Breast epithelium (tissue), 4 donors: ENCODE measurements at places on chromosomes 2 and 18. TPM values are rescaled to one million over a fixed set of nuclear protein-coding genes. Genes with fewer than 3 reads are reported as not detected.
A peak's percentile ranks its signal among the peaks of the same experiment; 100 is the strongest.

Gene LINC00305
- not detected for total RNA-seq

DNA sequence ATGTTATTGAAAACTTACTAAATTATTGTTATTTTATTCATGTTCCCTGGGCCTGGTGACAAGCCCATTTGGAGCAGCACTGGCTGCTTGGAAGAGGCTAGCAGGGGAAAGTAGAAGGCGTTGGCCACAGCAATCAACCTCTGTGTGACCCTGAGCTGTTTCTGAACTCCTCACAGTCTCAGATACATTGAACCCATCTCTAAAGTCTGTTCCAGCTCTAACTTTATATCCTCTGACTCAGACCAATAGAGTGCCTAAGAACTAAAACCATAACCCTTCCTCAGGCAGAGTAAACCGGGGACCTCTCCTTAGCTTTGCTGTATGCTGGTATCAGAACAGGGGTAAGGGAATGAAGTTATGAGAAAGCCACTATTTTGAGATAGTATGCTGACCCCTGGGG lies 96.4 kb upstream of the NOL4 start:
- no peak overlapping the region for H3K27ac ChIP-seq
- H3K4me3 ChIP-seq = no peak overlapping the region
- H3K27me3 ChIP-seq = no peaks in the 10 kb centered on the region

DNA sequence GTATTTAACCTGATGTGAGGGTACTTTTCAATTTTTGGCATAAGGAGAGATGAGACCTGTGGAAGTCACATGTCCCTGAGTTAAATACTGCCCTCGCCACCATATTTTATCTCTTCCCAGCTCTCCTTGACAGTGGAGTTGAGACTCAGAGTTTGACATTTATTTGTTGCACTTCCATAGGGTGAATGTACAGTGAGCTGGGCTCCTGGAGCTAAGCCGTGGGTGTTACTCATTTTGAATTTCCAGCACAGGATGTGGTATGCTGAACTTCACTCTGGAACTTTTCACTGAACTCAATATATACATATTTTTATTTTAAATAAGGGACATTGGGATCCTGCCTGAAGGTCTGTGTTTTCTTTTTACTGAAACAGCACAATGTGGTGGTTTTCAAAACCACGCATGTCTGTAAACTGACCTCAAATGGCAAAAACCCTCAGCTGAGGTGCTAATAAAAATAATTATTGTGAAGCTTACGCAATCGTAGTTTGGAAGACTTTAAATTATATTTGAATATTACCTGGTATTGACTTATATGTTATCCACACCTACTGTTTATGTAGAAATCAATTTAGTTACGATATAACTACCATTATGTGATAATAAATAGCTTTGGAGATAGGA lies 12.1 kb downstream of the RNF144A start:
- no peaks in the 10 kb centered on the region for H3K4me1 ChIP-seq
- no peaks in the 10 kb centered on the region for H3K36me3 ChIP-seq
- H3K4me3 ChIP-seq = no peak overlapping the region
- no peak for DNase-seq

Gene MARCO
- total RNA-seq = 6.9 TPM

- no peaks in the 10 kb centered on the region for H3K27me3 ChIP-seq
- DNase-seq = no peak
- no peaks in the 10 kb centered on the region for H3K36me3 ChIP-seq
- H3K4me3 ChIP-seq = no peak overlapping the region
Measured at GRCh38 chr2:1546901-1547300, 133.6 kb downstream of the TPO start.

DNA sequence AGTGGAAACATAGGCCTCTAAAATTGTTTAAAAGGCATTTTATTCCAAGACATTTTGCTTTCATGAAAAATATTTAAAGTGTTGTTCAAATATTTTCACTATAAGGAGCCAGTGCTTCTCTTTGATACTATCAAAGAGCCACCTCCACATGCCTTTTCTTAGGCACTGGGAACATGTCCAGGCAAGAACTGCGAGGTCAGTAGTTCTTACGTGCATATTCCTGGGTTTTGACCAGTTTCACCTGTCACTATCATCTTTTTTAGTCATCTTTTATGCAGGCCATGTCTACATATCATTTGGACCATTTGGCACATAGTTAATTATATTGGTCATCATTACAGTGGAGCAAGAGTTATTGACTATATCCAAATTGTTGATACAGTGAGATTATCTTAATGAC lies 195.3 kb downstream of the CCDC85A start:
- no peaks in the 10 kb centered on the region for H3K36me3 ChIP-seq
- H3K27me3 ChIP-seq = no peaks in the 10 kb centered on the region
- H3K4me3 ChIP-seq = no peak overlapping the region
- no peak overlapping the region for H3K27ac ChIP-seq
- DNase-seq = no peak
- no peaks in the 10 kb centered on the region for H3K4me1 ChIP-seq

Gene PREB
- 113 TPM for total RNA-seq

GRCh38 chr2:144162652-144163051 lies 357.3 kb downstream of the ZEB2 start:
- DNase-seq = no peak
- no peaks in the 10 kb centered on the region for H3K36me3 ChIP-seq
- H3K4me1 ChIP-seq = no peaks in the 10 kb centered on the region
- H3K27ac ChIP-seq = no peak overlapping the region
- H3K27me3 ChIP-seq = no peaks in the 10 kb centered on the region

DNA sequence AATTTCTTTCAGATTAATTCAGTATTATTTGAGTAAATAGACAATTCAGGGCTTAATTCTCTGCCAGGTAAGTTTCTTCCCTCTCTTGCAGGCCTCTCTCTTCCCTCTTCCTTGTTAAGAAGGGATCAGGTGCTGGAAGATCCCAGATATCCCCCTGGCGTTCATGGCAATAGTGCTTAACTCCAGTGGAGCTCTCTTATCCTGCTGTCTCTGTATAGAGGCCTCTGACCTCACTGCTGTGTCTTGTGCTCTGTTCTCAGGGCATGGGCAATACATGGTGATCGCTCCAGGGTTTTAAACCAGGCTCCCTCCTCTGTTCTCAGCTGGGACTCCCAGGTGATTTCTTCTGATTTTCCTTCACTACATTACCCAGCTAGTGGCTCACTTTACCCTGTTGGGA lies 226.8 kb downstream of the MC4R start:
- no peak overlapping the region for H3K4me3 ChIP-seq
- DNase-seq = no peak
- no peaks in the 10 kb centered on the region for H3K36me3 ChIP-seq

- H3K27ac ChIP-seq = no peak overlapping the region
- H3K4me1 ChIP-seq = no peaks in the 10 kb centered on the region
- no peak overlapping the region for H3K4me3 ChIP-seq
- H3K27me3 ChIP-seq = no peaks in the 10 kb centered on the region
- DNase-seq = no peak
- H3K36me3 ChIP-seq = no peaks in the 10 kb centered on the region
Measured at GRCh38 chr2:200345975-200346374, 39.5 kb downstream of the SPATS2L start.

Gene MAP3K19
- not detected for total RNA-seq

DNA sequence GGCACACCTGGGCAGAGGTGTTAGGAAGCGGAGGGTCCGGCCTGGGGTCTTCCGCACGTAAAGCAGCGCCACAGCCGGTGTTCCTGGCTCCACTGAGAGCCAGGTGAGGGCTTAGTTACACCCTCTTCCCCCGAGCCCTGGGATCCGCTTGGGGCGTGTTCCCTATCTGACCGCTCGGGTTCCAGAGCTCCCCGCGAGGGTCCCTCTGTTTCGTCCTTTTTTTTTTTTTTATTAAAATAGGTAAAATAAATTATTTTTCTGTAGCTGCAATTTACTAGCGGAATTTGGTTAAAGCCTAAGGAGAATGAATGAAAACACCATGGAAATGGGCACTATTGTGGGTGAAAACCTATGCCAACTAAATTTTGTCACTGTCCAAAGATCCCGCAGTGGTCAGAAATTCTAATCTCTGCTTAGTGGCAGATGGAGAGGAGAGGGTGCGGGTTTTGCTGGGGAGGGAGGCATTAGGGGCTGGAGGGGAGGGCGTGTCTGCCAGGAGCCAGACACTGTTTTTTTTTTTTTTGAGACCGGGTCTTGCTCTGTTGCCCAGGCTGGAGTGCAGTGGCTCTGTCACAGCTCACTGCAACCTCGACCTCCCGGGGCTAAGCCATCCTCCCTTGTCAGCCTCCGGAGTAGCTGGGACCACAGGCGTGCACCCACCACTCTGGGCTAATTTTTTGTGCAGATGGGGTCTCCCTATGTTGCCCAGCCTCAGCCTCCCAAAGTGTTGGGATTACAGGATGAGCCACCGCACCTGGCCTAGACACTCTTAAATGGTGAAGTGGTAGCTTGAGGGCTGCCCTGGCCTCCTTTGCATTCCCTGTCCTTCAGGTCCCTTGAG lies 834 bp downstream of the PDCL3 start:
- H3K36me3 ChIP-seq = no peaks in the 10 kb centered on the region
- H3K27me3 ChIP-seq = no peaks in the 10 kb centered on the region
- no peak for DNase-seq
- peak overlapping the region; percentile 85 for H3K4me3 ChIP-seq

DNA sequence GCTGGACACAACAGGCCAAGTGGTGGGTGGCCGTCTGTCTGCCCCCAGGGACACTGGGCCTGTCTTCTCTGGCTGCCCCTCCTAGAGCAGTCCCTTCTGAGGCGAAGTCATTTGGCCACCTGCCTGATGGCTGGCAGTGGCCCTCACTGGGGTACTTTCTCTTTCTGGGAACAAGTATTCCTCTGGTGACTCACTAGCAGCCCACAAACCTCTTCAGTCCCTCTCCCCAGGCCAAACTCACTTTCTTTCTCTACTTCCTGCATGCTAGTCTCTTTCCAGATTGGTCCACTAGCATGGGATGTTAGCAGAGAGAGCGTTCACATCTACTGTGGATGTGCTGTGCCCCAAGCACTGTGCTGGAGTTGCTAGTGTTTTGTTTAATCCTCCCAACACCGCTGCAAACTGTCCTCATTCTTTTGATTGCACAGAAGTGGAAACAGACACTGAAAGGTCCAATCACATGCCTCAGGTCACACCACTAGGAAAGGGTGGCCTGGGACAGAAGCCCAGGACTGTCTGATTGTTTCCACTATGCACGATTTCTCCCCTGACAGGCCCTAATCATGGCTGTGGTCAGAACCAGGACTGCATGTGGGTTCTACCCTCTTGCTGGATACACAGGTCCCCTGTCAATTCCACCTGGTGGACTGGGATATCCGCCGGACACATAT lies 5.2 kb downstream of the DYSF start:
- no peaks in the 10 kb centered on the region for H3K36me3 ChIP-seq
- no peak overlapping the region for H3K27ac ChIP-seq
- no peaks in the 10 kb centered on the region for H3K27me3 ChIP-seq
- H3K4me3 ChIP-seq = no peak overlapping the region
- no peak for DNase-seq
- no peaks in the 10 kb centered on the region for H3K4me1 ChIP-seq

Gene MC4R
- total RNA-seq = not detected

DNA sequence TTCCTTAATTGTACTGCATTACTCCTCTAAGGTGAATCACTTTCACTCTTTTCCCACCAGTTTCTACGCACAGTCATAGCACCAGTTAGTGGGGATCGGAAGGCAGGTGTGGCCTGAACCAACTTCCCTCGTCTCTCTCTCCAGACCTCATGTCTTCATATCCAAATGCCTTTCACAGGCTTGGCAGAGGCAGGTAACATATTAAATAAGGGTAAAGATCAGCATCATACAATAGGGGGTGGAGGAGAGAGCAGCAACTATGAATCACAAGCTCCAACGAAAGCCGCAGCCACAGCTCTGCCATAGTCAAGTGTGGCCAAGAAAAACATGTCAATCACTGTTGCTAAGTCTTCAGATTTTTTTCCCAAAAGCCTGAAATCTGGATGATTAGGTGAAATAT lies 40.3 kb downstream of the AP1S3 start:
- H3K27ac ChIP-seq = no peak overlapping the region
- no peaks in the 10 kb centered on the region for H3K4me1 ChIP-seq
- DNase-seq = no peak
- H3K27me3 ChIP-seq = no peaks in the 10 kb centered on the region
- H3K4me3 ChIP-seq = no peak overlapping the region
- H3K36me3 ChIP-seq = no peaks in the 10 kb centered on the region

DNA sequence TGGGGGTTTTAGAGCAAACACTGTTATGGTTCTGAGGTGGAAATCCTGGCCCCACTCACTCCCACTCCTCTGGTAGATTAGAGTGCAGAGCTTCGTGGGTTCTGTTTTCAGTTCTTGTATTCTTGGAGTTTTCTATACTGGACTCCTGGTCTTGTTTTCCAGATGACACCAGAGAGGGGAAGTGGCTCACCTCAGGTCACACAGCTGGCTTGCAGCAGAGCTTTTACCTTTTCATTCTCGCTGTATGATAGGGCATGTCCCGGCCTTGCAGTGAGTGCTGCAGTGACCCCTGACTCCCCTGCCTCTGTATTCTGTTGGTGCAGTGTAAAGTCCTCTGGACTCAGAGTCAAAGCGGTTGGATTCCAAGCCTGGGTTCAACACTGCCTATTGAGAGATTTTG lies 148.9 kb upstream of the MEX3C start:
- no peak overlapping the region for H3K27ac ChIP-seq
- H3K36me3 ChIP-seq = no peaks in the 10 kb centered on the region
- no peak for DNase-seq
- no peaks in the 10 kb centered on the region for H3K4me1 ChIP-seq

Gene TPO
- 5.1 TPM for total RNA-seq
